ENCODE measurements at places on chromosomes 13 and 19.

DNA sequence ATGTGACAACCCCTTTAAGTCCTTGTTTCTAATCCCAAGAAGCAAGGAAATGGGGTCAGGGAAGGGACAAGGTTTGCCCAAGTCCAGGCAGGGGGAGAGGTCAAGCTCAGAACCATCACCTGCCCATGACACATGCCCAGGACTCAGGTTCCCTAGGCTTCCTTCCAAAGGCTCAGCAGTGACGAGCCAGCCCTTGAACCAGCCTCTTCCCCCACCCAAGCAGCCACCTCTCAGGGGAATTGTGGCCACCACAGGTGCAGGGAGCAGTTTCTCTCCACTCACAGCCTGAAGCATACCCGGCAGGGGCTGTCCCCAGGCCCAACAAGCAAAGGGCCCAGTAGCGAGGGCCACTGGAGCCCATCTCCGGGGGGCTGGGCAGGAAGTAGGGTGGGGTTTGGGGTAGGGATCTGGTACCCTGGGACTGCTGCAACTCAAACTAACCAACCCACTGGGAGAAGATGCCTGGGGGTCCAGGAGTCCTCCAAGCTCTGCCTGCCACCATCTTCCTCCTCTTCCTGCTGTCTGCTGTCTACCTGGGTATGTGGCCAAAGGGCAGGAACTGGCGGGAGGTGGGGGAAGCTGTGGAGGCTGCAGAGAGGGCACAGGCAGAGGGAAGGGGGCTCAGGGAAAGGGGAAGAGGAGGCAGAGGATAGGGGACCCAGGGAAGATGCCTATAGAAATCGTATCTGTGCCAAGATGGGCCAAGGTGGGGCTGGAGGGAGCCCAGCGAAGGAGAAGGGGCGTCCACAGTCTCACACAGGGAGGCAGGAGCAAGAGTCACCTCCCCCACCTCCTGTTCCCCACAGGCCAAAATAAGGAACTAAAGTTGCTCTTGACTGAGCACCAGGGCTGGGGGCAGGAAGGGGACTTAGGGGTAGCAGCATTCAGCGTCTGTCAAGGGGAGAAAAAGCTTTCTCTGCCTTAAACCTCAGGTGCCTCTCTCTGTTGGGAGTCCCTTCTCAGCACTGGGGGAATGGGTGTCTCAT, at the start of gene CD79A:
Gene CD79A, plus strand, starts transcription at position 433 of the 986 bp plus-strand sequence. Its CDS starts 26 bp downstream, at position 459.
- H3K27ac ChIP-seq: no peak within 1 kb of the TSS
- no peaks in the 10 kb centered on the region for H3K27me3 ChIP-seq
- H3K4me3 ChIP-seq: no peak within 1 kb of the TSS
- no peaks in the 10 kb centered on the region for H3K36me3 ChIP-seq
- H3K4me1 ChIP-seq: peaks cover 4% of the 10 kb centered on the region
- peak; percentile 45 for DNase-seq

DNA sequence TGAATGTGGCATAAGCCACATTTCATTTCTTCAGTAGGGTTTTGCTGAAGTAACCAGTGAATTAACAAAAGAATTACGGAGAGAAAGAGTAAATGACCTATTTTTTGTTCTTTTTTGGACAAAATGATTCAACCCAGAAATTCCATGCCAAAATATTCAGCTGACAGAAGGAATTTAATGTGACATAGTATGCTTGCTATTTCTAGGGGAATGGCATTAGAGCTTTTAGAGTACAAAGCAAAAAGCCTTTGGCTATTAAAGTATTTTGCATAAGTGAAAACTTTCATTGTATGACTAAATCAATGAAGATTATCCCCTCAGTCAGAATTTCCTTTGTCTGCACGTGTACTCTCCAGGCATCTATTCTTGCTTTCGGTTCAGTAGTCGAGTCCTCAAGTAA, 465.3 kb downstream of the COG6 start:
- H3K27ac ChIP-seq: no peak overlapping the region
- no peak for DNase-seq
- no peak overlapping the region for H3K4me3 ChIP-seq
- H3K27me3 ChIP-seq: no peaks in the 10 kb centered on the region

GRCh38 chr13:23509781-23510543, 60.2 kb upstream of the TNFRSF19 start:
- no peaks in the 10 kb centered on the region for H3K4me1 ChIP-seq
- no peaks in the 10 kb centered on the region for H3K27me3 ChIP-seq
- no peak overlapping the region for H3K27ac ChIP-seq
- no peaks in the 10 kb centered on the region for H3K36me3 ChIP-seq

DNA sequence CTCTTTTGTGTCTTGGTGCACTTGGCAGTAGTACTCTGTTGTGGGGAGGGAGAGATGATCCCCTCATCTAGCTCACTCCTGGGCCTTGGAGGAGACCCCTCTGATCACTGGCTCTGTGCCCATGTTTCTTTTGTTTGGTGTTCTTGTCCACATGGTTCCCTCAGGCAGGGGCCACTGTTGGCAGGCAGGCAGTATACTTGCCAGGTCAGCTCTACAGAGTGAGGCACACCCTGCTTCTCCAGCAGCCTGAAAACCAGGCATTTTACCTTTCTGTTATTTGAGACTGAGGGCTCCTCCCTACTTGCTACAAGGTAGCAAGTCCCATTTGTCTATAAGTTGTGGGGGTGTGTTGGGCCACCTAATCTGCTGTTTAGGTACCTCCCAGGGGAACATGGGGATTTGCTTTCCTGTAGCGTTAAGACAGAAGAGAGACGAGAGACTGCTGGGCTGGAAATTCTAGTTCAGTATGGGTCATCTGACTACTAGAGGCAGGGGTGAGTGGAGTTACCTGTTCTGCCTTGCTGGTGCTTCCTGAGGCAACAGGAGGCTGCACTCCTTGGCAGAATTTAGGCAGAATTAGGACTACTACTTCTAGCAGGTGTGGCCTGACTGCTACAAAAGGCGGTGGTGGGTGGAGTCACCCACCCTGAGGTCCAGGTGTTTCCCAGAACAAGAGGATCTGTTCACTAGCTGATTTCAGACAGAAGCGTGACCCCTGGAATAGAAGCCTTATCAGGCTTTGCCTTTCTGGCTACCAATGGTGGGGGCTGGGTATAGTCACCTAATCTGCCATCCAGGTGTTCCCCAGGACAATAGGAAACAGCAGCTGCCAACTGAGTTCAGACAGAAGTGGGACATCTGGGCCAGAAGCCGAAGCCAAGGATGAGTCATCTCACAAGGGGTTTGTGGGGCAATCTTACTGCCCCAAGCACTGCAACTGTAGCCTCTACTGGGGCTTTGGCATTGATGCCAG, 843.0 kb upstream of the ATXN8OS start:
- DNase-seq: no peak
- no peak overlapping the region for H3K4me3 ChIP-seq
- no peaks in the 10 kb centered on the region for H3K4me1 ChIP-seq
- no peaks in the 10 kb centered on the region for H3K36me3 ChIP-seq

- no peak for DNase-seq
- peaks cover 8% of the 10 kb centered on the region for H3K4me1 ChIP-seq
- no peaks in the 10 kb centered on the region for H3K27me3 ChIP-seq
- no peak overlapping the region for H3K27ac ChIP-seq
- no peak overlapping the region for H3K4me3 ChIP-seq
Measured at GRCh38 chr19:49553451-49554271, 25.9 kb downstream of the RCN3 start.

DNA sequence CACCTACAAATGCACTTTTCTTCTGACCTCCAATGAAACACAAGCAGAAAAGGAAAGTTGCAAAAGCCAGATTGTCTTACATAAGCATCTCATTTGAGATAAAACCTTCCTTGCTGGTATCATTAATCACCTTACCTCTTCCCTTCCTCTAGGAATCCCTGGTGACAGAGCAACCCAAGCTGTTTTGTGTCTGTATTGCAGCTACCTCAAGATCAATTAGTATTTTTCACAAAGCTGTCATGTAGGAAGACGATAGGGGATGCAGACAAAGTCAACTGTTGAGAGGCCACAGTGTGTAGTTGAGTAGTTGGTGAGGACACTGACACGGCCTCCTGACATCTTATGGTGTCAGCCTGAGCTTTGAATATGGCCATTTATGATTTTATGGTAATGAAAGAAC, 339.1 kb upstream of the SLC10A2 start:
- no peak for DNase-seq
- no peaks in the 10 kb centered on the region for H3K36me3 ChIP-seq

DNA sequence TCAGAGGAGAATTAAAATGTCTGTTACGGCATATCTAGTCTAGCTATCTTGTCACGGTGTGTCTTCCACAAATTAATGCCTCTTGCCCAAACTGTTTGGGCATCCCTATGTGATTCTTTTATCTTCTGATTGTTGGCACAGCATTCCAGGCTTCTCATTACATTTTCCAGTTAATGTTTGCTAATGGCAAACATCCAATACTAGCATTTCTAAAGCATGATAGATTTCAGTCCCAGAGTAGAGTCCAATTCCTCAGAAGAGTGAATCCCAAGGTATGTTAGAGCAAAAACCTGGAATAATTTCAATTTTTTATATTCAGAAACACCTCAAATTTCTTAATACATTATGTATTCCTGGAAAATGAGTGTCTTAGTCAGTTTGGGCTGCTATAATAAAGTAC, 684.5 kb upstream of the SLITRK1 start:
- no peak for DNase-seq
- H3K36me3 ChIP-seq: no peaks in the 10 kb centered on the region
- H3K27ac ChIP-seq: no peak overlapping the region
- no peaks in the 10 kb centered on the region for H3K27me3 ChIP-seq
- H3K4me1 ChIP-seq: no peaks in the 10 kb centered on the region
- H3K4me3 ChIP-seq: no peak overlapping the region

GRCh38 chr13:96898646-96899254, 95.5 kb downstream of the OXGR1 start:
- no peaks in the 10 kb centered on the region for H3K27me3 ChIP-seq
- H3K4me3 ChIP-seq: no peak overlapping the region
- H3K4me1 ChIP-seq: peaks cover 8% of the 10 kb centered on the region
- no peak for DNase-seq
- no peaks in the 10 kb centered on the region for H3K36me3 ChIP-seq
- H3K27ac ChIP-seq: no peak overlapping the region

DNA sequence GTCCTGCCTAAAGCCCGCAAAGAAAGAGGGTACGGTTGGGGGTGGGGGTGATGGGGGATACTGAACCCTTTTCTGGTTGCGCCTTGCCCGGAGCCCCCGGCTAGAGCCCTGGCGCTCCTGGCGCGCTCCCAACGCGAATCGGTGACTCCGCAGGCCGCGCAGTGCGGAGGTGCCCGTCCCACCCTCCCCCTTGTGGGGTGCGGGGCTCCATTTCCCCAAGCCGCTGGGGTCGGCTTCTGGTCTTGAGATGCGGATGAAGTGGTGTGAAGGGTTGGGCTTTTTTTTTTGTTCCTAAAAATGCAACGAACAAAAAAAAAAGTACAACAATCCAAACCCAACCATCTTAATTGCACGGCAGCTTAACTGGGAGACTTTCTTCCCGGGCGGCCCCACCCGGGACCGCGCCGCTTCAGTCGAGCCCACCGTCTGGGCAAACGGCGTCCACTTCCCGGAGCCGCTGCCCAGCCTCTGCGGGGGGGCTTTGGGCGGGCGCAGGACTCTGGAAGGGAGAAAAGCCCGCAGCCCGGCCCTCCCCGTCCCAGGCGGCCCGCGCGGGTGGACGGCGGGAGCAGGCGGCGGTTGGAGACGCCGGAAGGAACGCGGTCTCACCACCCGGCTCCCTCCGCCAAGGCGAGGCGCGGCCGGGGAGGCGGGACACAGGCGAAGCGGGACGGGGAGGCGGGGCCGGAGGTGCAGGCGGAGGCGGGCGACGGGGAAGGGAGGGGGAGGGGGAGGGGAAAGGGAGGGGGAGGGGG, 504 bp upstream of the TRIM13 start:
- no peaks in the 10 kb centered on the region for H3K27me3 ChIP-seq
- H3K36me3 ChIP-seq: peaks cover 4% of the 10 kb centered on the region
- H3K27ac ChIP-seq: peak overlapping the region; percentile 66
- peak; percentile 60 for DNase-seq

- H3K4me3 ChIP-seq: peak overlapping the region; percentile 1
- no peaks in the 10 kb centered on the region for H3K36me3 ChIP-seq
- H3K27ac ChIP-seq: no peak overlapping the region
- DNase-seq: no peak
- peaks cover 23% of the 10 kb centered on the region for H3K4me1 ChIP-seq
Measured at GRCh38 chr19:48674216-48674809, 1.5 kb upstream of the NTN5 start.

DNA sequence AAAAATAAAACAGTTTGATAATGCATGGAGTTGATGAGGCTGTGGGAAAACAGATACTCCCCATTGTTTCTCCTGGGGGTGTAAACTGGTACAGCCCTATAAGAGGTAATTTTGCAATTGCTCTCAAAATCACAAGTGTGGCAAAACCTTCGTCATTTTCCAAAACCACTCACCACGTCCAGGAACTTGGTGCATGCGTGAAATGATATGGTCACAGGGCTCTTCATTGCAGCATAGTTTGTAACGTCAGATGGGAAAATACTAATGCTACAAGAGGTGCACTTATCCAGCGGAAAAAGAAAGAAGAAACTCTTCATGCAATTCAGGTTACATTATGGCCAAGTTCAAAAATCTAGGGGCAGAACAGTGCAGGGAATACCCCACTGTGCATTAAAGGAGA, 11.9 kb upstream of the PLAUR start:
- no peak for DNase-seq
- H3K27me3 ChIP-seq: no peaks in the 10 kb centered on the region
- no peak overlapping the region for H3K27ac ChIP-seq
- no peaks in the 10 kb centered on the region for H3K36me3 ChIP-seq
- no peak overlapping the region for H3K4me3 ChIP-seq

DNA sequence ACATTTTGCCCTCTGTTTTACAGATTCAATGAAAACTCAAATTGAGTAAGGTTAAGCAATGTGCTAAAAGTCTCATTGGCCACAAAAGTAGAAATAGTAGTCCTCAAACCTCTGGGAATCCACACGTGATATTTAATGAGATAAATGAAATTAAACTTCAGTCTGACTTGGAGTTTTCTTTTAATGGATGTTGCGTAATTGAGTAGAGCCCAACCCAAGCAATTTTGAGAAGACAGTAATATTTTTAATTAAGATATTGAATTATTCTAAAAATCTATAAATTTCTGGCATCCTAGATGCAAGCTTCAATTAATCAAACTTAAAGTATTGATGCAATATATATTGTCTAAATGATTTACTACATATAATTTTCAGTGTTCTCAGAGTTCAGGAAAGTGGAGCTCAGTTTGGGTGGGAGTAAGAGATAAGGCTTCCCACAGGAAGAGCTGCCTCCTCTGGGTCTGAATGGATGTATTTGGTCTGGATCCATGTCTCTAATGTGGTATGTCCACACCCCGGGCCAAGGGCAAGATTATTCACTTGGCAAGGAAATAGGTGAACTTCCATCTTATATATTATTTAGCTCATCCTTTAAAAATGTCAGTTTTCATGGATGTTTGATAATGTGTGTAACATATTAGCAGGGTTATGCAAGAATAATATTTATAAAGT, 6.9 kb downstream of the MBNL2 start:
- H3K4me3 ChIP-seq: no peak overlapping the region
- H3K27ac ChIP-seq: no peak overlapping the region
- H3K36me3 ChIP-seq: no peaks in the 10 kb centered on the region
- peaks cover 52% of the 10 kb centered on the region for H3K27me3 ChIP-seq

DNA sequence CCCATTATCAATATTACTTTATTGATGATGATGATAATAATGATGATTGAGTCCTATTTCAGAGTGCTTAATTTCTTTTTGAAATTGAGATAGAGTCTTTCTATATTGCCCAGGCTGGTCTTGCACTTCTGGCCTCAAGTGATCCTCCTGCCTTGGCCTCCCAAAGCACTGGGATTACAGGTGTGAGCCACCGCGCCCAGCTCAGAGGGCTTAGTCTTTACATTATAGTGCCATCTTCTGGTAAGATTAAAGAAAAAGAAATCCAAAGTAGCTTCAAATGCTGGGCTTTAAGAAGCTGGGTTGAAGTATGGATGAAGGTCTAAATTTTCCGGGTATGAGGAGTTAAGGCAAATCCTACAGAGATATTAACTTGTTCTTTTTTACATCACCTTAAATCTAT, 3.4 kb upstream of the ZNF333 start:
- no peaks in the 10 kb centered on the region for H3K36me3 ChIP-seq
- no peak overlapping the region for H3K27ac ChIP-seq
- no peaks in the 10 kb centered on the region for H3K4me1 ChIP-seq
- no peak overlapping the region for H3K4me3 ChIP-seq
- H3K27me3 ChIP-seq: no peaks in the 10 kb centered on the region
